Panc1 (cell line): ENCODE measurements at places on chromosomes 6 and 20. TPM values are rescaled to one million over a fixed set of nuclear protein-coding genes. Genes with fewer than 3 reads are reported as not detected.

DNA sequence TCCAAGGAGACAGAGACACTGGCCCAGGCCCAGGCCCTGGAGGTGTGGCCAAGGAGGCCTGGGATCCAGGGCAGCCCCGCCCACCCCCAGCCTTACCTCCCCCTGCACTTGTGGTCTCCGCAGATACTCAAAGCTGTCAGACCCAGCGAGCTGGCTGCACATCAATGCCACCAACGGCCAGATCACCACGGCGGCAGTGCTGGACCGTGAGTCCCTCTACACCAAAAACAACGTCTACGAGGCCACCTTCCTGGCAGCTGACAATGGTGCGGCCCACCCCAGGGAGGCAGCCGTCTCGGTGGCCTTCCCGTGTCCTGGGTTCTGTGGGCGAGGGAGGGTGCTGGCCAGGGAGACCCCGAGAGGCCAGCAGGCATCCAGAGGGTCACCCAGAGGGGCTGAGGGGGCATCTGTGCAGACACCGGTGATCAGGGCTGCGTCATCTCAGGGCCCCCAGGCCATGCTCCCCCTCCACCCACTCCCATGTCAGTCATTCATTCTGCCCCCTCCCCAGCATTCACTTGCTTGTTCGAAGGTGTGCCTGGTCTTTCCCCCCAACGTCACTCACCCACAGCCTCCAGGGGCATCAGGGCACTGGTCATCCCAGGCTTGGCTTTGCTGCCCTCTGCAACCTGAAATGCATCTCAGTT lies 141.3 kb downstream of the TAF4 start:
- DNase-seq: no peak

DNA sequence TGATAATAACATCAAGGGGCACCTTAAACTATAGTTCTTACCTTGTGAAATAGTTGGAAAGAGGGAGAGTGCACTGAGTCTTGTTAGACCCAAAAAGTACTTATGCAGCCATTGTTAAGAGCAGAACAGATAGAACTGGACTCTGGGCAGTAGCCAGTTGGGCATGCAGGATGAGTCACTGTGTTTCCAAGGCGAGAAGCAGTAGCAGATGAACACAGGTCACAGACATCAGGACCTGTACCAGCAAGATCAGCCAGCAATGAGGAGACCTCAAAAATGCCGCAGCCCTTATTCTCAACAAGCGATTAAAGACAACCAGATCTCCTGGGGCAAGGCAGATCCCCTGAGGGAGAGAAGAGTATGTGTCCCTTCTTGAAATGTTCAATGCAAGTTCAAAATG lies 79.0 kb downstream of the SAMD3 start:
- DNase-seq: no peak

GRCh38 chr6:162613310-162613709 lies 114.3 kb downstream of the PRKN start:
- no peak for DNase-seq

- no peak for DNase-seq
Observed at GRCh38 chr20:62378215-62378614, 8.7 kb upstream of the RPS21 start.

GRCh38 chr20:50378170-50379000 lies 131.8 kb upstream of the PTPN1 start:
- DNase-seq: no peak

The DDX39B gene
- total RNA-seq: 401 TPM

- DNase-seq: no peak
Observed at GRCh38 chr6:14348389-14348788, 230.8 kb downstream of the CD83 start.

- no peak for DNase-seq
Observed at GRCh38 chr6:8934318-8934717, 499.0 kb upstream of the SLC35B3 start.

DNA sequence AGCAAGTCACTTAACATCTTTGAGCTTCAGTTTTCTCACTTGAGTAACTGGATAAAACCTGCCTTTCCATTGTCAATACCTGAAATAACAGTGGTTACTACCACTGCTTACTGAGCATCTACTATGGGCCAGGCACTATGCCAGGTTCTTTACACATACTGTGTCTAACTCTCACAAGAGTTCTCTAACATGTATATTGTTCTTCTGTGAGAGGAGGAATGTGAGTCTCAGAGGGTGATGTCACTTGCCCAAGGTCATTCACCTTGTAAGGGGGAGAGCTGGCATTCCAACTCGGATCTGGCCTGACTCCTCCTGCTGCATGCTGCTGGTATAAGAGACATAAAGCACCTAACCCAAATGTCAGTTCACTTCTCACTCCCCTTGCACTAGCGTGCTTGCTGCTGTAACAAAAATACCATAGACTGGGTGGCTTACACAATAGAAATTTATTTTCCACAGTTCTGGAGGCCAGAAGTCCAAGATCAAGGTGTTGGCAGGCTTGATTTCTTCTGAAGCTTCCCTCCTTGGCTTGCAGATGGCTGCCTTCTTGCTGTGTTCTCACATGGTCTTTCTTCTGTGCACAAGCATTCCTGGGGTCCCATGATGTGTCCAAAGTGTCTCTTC lies 21.9 kb upstream of the SGK2 start:
- DNase-seq: no peak

DNA sequence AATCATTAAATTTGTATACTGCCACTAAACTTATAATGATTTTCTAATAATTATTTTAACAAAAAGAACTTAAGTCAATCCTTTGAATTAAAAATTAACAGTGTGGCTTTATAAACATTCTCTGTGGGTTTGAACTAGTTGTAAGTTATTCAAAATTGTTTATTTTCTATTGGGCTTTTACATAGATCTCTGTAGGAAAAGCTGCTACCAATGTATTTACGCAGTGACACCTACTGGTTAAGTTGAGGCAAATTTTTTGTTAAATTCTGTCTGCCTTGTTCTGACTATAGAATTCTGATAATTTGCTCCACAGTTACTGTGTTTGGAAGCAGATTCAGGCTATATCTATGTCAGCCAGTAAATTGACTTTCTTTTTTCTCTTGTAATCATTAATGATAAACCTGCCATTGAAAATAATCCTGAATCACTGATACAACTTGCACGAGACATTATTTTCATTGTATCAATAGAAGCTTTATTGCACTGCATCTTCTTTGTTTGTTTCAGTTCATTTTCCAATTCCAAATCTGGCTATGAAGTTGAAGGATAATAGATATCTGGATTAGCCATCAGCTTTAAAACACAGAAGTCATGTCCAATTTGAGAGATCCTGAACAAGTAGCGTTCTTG lies 66.0 kb upstream of the UTRN start:
- DNase-seq: no peak

GRCh38 chr6:90068264-90068663 lies 174.0 kb downstream of the GJA10 start:
- no peak for DNase-seq

GRCh38 chr20:15345287-15345686 lies 1007.9 kb upstream of the FLRT3 start:
- no peak for DNase-seq

The ZNF311 gene
- 0.39 TPM for total RNA-seq

DNA sequence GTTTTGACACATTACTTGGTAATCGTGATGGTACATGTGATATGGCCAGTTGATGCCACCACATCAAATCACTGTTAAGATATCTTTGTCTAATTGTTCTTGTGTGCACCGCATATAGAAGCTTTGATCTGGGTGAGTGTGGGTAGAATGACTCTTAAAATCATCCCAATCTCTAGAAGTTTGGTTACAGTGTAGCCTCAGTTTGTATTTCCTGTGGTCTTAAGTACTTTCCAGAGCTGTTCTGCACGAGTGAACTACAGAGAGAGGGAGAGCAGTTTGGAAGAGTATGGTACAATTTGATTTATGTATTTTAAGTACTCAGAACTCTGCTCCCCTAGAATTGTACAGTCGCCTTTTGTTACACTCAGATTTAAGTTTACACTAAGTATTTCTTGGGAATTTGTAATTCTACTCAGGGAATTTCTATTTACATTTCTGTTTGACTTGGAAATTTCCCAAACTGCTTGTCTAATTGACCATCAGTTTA lies 37.5 kb downstream of the SNX9 start:
- no peak for DNase-seq

The NKAIN4 gene
- 5.5 TPM for total RNA-seq

DNA sequence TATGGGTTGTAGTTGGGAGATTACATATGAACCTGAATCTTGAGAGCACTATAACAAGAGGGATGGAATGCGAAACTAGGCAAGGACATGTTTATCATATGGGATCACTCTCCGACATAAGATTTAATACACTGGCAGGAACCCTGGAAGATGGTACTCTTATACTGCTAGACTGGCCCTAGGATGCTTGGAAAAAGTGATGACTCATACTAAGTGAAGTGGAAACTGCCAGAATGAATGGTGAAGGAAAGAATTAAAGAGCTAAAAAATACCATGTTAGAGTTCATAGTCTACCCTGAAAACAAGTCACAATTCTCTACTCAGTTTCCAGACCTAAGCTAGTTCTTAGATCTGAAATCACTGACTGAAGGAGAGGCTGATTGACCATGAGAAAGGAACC lies 45.5 kb upstream of the THEMIS start:
- no peak for DNase-seq

DNA sequence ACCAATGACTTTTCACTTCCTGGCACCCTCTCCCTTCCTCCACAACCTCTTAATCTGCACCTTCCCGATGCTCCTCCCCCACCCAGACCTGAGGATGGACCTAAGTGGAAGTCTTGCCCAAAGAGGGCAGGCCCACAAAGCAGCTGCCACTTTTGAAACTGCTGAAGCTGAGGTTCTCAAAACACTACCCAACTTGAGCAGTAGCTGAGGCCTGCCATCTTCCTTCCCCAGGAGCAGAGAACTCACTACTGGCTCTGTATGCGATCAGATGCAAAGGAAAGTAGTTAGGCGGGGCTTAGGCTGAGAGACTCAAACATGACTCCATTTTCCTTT lies 1.5 kb downstream of the HM13 start:
- DNase-seq: no peak

DNA sequence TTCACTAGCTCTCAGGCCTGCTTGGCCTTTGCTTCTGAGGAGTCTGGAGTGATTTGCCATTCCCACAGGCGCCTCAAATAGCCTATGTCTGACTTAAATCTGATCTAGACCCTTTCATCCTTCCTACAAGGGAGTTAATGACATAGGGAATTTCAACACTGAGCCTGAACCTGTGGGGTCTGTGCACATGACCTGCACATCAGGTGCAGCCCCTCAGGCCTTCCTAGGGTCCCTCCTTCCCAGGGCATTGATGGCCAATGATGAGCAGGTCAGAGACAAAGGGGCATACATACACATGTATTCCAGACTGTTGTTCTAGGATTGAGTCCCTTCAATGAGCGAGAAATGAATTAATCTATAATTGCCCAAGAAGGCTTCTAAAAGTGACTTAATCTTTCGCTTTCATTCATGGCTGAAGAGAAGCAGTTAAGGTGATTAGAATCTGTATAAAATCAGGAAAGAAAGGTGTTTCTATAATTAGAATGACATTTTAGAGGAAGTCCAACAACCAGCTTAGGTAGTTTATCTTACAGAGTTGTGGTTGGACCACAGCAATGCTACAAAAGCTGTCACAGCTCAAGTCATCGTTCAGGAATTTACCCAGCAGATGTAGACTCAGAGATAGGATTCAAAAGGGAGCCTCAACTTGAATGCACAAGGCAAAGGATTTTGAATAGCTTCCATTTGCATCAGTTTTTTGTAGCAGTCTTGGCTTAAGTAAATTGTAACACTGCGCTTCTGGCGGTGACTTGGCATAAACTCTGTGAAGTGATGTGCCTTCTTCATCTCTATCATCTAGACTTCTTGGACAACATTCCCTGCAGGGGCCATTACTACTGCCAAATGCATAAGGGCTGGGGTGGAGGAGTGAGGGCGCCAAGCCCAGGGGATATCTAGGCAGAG lies 27.0 kb upstream of the TBC1D7 start:
- no peak for DNase-seq

GRCh38 chr6:151044465-151045441 lies 179.3 kb downstream of the MTHFD1L start:
- peak; percentile 82 for DNase-seq

- no peak for DNase-seq
Observed at GRCh38 chr20:37218441-37218840, 39.1 kb upstream of the MROH8 start.

The LY6G6F gene
- not detected for total RNA-seq

- DNase-seq: no peak
Observed at GRCh38 chr6:160634706-160635105, 29.4 kb downstream of the LPA start.

The SLC16A10 gene
- total RNA-seq: 0.18 TPM

DNA sequence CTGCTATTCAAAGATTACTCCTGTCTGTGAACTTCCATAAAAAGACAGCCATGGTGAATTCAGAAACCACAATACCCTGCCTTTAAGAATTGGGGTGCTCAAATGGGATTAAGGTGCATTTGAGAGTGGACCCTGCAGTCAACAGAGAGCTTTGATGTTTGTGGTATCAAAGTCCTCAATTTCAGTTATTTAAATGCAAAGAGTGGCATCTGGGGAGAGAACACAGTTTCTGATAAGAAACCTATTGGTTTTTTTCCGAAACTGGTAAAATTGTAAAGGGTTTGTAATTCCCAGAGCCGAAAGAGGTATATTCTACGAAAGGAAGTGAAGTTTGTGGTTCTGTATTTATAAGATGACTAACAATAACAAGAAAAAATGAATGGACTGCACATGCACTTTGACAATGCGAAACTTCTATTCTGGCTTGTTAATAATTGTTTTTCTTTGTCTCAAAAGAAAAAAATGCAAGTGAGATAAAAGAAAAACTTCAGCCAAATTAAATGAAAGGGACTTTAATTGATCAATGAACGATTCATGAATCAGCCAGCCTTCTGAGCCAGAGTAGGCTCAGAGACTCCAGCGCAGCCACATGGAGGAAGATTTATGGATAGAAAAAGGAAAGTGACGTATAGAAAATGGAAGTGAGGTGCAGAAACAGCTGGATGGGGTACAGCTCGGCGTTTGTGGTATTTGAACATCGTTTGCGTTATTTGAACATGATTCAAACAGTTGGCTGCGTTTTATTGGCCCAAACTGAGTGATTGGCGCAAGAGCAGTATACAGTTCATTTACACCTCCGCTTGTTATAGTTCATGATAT lies 70.5 kb upstream of the DUSP22 start:
- DNase-seq: no peak

- DNase-seq: no peak
Observed at GRCh38 chr6:87789198-87789899, 87.3 kb upstream of the AKIRIN2 start.

- DNase-seq: no peak
Observed at GRCh38 chr6:136737871-136738691, 54.2 kb downstream of the MAP3K5 start.
